ENCODE measurements at places on chromosomes 7 and 10.
A peak's percentile ranks its signal among the peaks of the same experiment; 100 is the strongest.

GRCh38 chr10:11018432-11018841, 765 bp downstream of the CELF2 start:
- DNase-seq = no peak

DNA sequence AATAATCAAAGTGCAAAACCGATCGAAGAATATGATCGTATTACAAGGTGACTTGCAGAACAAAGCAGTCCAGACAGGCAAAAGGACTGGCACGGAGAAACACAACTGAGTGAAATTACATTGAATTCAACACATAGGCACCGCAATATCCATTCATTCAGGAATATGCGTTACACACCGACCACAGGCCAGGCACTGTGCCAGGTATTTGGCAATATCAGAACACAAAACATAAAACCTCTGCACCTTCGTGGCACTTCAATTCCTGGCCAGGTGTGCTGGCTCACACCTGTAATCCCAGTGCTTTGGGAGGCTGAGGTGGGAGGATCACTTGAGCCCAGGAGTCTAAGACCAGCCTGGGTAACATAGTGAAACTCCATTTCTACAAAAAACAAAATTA, 187.9 kb downstream of the DIP2C start:
- no peak for DNase-seq

GRCh38 chr10:24908793-24909423, 43.5 kb downstream of the PRTFDC1 start:
- DNase-seq = peak; percentile 58

- DNase-seq = no peak
Observed at GRCh38 chr7:28996836-28997235, 38.7 kb upstream of the TRIL start.

DNA sequence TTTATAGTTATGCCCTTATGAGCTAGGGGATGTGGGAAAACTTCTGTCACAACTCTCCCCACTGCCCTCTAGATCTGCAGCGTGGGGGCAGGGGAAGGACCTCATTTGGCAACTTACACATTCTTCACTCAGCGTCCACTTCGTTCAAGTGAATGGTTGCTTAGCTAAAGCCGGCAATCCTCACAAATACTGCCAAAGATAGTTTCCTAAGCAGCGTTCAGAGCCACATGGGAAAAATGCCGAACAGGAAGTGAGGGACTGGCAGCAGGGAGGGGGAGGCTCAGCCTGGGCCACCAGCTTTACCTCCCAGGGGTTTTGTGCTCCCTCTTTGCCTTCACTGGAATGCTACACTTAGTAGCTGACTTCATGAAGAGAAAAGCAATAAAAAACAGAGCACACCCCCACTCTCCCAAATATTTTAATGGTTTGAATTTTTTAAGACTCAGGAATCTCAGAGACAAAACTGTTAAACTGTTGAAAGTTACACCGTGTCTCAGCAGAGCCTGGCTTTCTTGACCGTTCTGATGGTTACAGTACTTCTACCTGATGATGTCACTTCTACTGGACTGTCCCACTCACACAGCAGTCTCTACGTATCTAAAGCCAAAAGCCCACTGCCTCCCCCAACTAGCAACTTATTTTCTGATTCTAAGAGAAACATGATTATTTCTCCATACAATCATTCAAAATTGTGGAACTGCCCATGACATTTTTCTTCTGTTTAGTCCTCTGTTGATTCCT, 10.4 kb downstream of the GRM3 start:
- DNase-seq = no peak

GRCh38 chr10:110433740-110434139, 64.0 kb upstream of the DUSP5 start:
- no peak for DNase-seq
